ENCODE measurements at places on chromosomes 5 and 9. TPM values are rescaled to one million over a fixed set of nuclear protein-coding genes. Genes with fewer than 3 reads are reported as not detected.

Gene ANKRD18A
- total RNA-seq, result 2.1 TPM

Gene ADGRD2
- total RNA-seq, result 0.26 TPM

Gene TMEM167A
- total RNA-seq, result 59.0 TPM

Gene POC5
- total RNA-seq, result 6.5 TPM

Gene PCSK1
- not detected for total RNA-seq

Gene KCNIP1
- not detected for total RNA-seq

Gene RFK
- total RNA-seq, result 35.3 TPM

Gene IL9
- not detected for total RNA-seq

Gene PPWD1
- 16.5 TPM for total RNA-seq

Gene LCN15
- total RNA-seq, result not detected

Gene SHISAL2B
- total RNA-seq, result not detected

Gene DNAJA1
- 128 TPM for total RNA-seq

Gene MACIR
- total RNA-seq, result 13.6 TPM

Gene GAPVD1
- total RNA-seq, result 11.2 TPM

Gene CER1
- not detected for total RNA-seq

Gene QRFP
- total RNA-seq, result not detected

Gene PCDHGB6
- 0.75 TPM for total RNA-seq

Gene SPOCK1
- total RNA-seq, result 22.4 TPM

Gene MELK
- total RNA-seq, result 27.1 TPM

Gene SVEP1
- total RNA-seq, result 1.8 TPM

Gene BTNL9
- not detected for total RNA-seq

Gene MAP3K1
- total RNA-seq, result 32.4 TPM

Gene CD72
- 0.12 TPM for total RNA-seq
